ENCODE measurements at places on chromosomes 1 and 21.

- no peak for DNase-seq
Observed at GRCh38 chr1:72690871-72691270, 408.5 kb upstream of the NEGR1 start.

GRCh38 chr1:215045698-215046308, 36.7 kb upstream of the KCNK2 start:
- DNase-seq, result peak; percentile 83

DNA sequence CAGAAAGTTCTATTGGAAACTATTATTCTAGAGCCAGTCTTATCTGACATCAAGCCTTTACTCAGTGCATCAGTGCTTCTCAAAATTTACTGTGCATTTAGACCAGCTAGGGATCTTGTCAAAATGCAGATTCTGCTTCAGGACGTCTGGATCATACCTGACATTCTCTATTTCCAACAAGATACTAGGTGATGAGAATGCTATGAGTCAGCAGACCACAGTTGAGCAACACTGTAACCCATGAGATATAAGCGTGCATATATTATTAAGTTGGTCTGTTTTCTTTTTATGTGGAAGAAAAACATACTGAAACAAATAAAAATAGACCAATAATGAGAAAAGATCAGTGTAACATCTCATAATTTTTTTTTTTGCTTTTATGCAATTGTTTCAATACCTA, 40.4 kb upstream of the KCNH1 start:
- DNase-seq, result no peak

GRCh38 chr1:77888081-77888780, at the start of gene NEXN:
TSS of gene NEXN (plus strand) at chr1:77888624. CDS start at chr1:77916107, 27,483 bp downstream.
- peak; percentile 89 for DNase-seq

- no peak for DNase-seq
Observed at GRCh38 chr1:53341521-53341895, 13.6 kb upstream of the LRP8 start.

DNA sequence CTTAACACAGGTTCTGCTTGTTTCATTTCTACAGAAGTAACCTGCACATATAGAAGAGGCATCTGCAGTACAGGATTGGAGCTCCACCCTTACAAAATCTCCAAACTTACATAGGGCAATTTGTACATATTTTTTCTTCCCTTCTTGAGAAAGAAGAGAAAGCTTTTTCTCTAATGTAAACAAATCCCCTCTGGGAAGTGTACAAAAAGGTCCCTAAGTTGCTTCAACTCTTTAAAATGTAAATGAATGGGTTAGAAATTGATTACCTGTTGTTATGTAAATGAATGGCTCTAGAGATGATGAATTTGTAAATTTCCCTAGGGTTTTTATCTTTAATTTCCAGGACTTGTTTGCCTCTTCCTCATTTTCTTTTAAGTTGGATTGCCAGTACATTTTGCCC, 1183.7 kb downstream of the MRPL39 start:
- DNase-seq, result no peak

DNA sequence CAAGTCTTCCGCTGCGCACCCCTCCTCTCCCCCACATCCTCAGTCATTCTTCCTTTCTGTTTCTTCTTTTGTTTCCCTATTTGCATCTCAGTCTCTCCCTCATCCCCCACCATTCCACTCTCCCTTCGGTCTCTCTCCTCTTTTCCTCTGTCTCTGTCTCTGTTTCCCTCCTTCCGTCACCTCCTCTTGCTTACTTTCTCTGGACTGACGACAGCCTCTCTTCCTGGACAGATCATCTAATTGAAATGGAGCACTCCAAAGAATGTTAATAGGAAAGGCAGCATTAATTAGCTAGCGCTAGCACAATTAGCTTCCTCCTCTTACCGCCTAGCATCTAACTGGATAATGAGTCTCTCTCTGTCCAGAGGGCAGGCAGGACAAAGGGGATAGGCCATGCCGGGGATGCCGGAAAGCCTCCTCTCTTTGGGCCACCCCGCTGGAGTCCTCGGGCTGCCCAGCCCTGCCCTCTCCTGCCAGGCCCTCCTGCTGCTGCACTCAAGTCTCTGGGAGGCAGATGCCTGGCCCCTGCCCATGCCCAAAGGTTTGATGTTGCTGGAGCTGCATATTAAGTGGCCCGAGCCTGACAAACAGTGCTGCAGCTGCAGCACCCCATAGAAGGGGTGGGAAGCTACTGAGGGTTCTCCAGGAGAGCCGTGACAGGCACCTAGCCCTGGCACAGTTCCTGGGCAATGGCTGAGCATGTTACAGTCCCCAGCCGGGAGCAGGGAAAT, 20.8 kb downstream of the DISP3 start:
- no peak for DNase-seq

DNA sequence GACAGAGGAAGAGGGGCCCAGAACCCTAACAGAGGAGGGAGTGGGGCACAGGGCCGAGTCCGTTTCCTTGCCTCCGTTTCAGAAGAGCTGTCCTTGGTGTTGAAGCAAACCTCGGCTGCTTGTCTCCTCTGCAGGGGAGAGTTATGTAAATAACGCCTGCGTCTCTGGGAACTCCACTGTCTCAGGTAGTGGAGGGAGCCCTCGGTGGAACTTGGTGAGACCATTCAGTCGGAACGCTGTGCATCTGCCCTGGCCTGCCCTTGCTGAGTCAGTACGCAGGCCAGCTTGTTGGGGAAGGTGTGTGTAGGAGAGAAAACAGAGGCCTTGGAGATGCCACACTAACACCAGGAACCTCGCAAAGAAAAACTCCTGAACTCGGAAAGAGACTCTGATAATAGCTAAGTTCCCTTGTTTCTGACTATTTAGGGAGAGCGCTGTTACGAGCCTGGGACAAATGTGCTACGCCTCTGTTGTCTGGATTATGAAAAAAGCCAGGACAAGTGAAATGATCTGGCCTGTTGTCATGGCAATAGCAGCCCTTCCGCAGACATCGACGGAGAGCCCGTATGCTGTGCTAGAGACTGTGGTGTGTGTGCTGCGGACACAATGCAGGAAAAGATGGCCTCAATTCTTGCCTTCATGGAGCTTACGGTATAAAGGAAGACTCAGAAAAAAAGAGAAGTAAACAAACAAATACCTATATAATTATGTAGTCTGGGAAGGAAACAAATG, 94.6 kb upstream of the AKT3 start:
- DNase-seq, result peak; percentile 50

- no peak for DNase-seq
Observed at GRCh38 chr1:159508951-159509350, 26.9 kb downstream of the OR10J5 start.

DNA sequence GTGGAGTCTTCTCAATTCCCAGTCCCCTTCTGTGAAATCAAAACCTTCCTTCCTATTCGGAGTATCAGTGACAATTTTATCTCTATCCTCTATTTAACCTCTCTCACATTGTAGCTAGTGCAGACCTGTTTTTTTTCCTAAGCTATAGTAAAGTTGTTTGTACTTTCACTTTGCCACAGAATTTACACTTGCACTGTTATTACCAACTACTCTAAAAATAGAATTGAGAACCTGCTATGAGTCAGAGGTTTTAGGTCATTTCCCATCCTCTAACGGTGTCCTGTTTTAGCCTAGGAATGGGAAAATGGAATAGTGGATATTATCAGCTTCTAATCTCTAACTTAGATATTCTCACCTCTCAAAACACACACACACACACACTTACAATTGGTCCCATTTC, 862.7 kb downstream of the NCAM2 start:
- peak; percentile 11 for DNase-seq

- no peak for DNase-seq
Observed at GRCh38 chr1:226111883-226112261, 49.4 kb downstream of the H3-3A start.

DNA sequence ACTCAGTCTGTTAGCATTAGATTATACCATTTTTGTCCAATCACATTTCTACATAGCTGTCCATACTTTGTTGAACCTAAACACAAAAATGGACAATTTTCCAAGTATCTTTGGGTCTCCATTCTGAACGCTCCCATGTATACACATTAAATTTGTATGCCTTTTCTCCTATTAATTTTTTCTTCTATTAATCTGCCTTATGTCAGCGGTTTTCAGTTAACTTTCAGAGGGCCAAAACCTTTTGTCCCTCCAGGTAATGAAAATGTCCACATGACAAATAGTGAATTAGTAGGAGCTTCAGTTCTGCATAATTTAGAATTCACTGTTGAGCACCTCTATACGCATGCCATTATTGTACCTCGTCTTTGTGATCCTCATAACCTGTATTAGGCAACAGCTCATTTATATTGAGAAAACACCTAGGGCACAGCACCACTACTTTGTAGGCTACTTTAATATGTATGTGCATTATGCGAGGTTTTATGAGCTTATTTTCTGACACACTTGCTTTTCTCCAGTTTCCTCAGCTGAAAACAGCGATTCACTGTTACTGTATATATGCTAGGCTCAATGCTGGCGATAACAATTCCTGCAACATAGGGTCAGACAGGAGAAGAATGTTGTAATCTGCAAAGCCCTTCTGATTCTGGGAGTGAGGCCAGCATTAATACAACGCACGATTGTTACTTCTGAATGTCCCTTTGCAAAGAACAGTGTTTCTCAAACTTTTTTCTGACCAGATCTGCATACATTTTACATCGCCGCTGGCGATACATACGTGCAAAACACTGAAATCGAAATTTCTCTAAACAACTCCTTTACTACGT, 1.1 kb upstream of the ABCD3 start:
- DNase-seq, result peak; percentile 78

DNA sequence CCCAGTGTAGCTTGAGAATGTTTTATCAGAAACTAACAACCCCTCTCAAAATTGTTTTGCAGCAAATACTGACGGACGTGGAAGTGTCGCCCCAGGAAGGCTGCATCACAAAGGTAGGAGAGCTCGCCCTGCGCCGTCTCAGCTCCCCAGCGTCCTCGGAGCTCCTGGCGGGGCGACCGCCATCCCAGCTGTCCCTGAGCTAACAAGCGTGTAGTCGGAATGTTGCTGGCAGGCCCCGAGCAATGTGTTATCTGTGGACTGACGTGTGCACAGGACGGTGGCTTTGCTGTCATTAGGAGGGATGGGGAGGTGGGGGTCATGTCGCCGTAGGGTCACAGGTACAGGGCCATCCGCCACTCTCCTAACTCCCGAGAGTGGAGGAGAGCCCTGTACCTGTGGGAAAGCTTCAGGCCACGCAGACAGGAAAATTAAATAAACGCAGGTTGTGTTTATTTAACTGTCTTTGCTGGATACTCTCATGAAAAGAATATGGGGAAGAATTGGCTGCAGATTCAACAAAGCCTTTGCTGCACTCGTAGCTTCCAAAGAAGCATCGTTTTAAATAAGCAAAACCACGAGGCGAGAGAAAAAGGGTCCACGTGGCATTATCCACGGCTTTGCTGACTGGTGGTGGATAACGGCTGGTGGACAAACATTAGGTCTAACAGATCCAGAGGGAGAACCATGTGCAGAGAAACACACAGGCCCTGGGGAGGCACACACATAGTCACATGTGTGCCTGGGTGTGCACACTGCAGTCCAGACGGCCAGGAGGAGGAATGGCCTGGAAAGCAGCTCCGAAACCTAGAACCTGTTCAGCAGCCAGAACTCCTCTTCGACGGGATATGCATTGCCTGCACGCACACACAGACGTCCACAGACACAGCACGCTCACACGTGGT, 175.3 kb downstream of the PRDM16 start:
- DNase-seq, result no peak

DNA sequence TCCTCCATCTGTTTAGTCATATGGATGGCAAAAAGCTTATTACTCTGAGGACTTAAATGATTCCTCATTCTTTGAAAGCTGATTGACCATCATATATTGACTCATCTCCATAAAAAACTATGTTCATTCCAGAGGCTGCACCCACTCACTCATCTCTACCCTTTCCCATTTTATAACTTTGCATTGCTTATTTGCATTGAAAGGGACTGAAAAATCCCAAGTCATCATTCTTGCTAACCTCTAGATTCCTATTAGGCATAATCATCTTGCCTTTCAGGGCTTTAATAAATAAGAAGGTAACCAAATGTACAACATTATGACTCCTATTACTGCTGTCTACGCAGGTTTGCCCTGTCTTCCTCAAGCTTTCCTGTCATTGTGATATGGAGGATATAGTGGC, 1180.3 kb upstream of the B3GALT2 start:
- DNase-seq, result peak; percentile 86

GRCh38 chr1:22133247-22133930, 9.5 kb downstream of the WNT4 start:
- DNase-seq, result no peak

GRCh38 chr1:37338658-37339057, 135.7 kb upstream of the ZC3H12A start:
- no peak for DNase-seq

- DNase-seq, result peak; percentile 65
Observed at GRCh38 chr1:910881-911721, 12.6 kb upstream of the SAMD11 start.

- no peak for DNase-seq
Observed at GRCh38 chr1:116982319-116983004, 19.1 kb upstream of the CD101 start.

- DNase-seq, result peak; percentile 69
Observed at GRCh38 chr1:152752225-152752624, 5.6 kb upstream of the KPRP start.

- no peak for DNase-seq
Observed at GRCh38 chr1:228334954-228335353, 71.7 kb downstream of the TRIM11 start.

DNA sequence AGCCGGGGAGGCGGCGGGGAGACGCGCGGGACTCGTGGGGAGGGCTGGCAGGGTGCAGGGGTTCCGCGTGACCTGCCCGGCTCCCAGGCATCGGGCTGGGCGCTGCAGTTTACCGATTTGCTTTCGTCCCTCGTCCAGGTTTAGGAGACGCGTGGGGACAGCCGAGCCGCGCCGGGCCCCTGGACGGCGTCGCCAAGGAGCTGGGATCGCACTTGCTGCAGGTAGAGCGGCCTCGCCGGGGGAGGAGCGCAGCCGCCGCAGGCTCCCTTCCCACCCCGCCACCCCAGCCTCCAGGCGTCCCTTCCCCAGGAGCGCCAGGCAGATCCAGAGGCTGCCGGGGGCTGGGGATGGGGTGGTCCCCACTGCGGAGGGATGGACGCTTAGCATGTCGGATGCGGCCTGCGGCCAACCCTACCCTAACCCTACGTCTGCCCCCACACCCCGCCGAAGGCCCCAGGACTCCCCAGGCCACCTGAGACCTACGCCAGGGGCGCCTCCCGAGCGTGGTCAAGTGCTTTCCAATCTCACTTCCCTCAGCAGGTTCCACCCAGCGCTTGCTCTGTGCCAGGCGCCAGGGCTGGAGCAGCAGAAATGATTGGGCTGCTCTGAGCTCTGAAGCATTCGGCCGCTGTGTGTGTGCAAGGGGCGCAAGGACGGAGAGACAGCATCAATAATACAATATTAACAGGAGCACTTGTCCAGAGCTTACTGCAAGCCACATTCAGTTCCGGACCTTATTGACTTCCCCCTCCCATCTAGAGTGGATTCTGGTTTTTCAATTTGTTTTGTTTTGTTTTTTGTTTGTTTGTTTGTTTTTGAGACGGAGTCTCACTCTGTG, 10.3 kb downstream of the SIM2 start:
- no peak for DNase-seq
